Activated B cell treated with CpG ODN at 0.5 μM for 24 hours (primary cell): ENCODE measurements at places on chromosomes 7 and 10.
A peak's percentile ranks its signal among the peaks of the same experiment; 100 is the strongest.

- no peak for DNase-seq
These were observed 12.3 kb downstream of the UPP1 start for GRCh38 chr7:48101352-48101751.

- DNase-seq = no peak
These were observed 183.4 kb downstream of the PTPN20 start for GRCh38 chr10:47094636-47095035.

GRCh38 chr7:26328498-26329390, 37.1 kb downstream of the SNX10 start:
- no peak for DNase-seq

DNA sequence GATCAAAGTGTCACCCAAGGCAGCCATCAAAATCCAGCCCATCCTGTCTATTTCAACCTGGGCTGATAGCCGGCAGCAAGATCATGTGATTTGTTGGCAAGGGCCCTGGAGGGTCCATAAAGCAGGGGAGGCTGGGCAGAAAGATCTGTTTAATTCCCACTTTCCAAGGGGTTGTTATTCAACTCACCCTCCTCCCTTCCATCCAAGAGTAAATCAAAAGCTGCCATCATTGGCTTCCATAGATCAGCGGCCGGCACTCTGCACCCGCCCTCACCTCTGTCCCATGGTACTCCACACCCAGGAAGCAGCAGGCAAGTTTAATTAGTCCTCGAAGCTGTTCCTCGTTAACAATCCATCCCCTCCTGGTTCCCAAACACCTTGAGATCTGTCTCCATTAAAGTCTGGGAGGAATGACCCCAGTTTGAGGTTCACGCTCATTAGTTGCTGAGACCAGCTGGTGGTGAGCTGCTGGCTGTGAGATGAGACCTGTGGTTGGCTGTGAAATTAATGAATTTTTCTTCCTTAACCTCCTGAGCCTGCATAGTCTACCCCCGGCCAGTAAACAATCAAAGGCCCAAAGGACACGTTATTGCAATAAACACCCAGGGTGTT, 120.6 kb upstream of the CHST15 start:
- no peak for DNase-seq

DNA sequence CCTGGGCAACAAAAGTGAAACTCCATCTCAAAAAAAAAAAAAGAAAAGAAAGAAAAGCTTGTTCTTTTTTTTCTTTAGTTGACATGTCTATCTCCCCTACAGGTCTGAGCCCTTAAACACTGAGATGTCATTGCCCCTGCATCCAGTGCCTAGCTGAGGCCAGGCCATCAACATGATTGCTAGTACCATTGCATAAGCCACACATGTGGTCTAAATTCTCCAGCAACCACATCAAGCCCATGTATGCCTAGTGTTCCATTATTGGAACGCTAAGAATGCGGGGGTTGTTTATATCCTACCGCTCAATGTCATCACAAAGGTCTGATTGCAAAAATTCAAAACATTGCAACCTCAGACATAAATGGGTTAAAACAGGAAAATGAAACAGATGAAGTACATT, 62.7 kb downstream of the NPTX2 start:
- DNase-seq = no peak

DNA sequence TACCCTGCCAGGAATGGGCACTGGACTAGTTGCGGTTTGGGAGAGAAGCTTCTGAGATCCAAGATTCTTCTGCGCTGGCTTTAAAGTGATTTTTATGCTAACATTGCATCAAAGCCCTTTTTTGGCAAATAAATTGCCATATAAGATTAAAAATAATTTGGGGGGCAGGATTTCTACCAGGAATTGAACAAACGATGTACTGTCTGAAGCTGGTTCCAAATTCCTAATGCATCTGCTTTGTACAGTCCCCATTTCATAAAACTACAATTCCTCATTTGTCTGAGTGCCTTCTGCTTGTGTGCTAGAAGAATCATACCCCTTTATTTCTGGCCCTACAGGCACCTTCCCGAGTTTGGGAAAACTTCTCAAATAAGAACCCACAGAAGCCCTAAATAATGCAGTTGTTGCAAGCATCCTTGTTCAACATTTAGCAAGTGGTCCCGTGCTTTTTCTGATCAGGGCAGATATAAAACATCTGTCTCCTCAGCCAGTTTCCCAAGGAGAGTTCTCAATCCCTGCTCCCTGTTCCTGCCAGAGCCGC, 349.7 kb downstream of the PTEN start:
- DNase-seq = no peak

- no peak for DNase-seq
These were observed 104.1 kb upstream of the PCBD1 start for GRCh38 chr10:70992436-70992835.

DNA sequence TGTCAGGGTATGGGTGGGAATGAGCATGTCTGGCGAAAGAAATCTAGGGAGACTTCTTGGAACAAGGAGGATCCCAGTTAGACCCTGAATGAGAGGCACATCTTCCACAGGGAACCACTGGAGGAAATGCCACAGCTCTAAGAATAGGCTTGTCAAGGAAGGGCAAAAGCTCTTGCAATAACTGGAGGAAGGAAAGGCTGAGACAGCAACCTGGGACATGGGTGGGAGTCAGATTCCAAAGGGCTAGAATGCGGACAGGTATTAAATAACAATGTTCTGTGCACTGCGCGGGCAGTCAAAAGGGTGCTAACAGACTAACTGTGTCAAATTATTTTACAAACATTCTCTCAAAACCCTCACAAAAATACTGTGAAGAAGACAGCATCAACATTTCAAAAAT, 4.5 kb downstream of the NUDCD3 start:
- DNase-seq = no peak

DNA sequence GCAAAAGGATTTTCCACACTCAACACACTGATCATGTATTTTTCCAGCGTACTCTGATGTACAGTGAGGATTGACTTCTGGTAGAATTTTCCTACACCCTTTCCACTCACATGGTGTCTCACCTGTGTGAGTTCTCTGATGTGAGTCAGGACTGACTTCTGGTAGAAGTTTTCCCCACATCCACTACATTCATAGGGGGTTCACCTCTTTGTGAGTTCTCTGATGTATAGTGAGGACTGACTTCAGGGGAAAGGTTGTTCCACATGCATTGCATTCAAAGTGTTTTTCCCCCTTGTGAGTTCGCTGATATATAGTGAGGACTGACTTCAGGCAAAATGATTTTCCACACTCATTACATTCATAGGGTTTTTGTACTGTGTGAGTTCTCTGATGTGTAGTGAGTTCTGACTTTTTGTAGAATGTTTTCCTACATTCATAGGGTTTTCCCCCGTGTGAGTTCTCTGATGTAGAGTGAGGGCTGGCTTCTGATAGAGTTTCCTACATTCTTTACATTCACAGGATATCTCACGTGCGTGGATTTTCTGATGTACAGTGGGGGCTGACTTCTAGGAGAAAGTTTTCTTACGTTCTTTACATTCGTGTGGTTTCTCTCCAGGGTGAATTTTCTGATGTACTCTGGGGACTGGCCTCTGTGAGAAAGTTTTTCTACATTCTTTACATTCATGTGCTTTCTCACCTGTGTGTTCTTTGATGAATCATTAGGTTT, 146.5 kb downstream of the GLRX3 start:
- no peak for DNase-seq

GRCh38 chr7:19963695-19964094, 190.3 kb upstream of the TMEM196 start:
- no peak for DNase-seq

- no peak for DNase-seq
These were observed 69.0 kb upstream of the LRRC17 start for GRCh38 chr7:102843850-102844249.

- peak; percentile 12 for DNase-seq
These were observed 84.8 kb downstream of the FOXL3 start for GRCh38 chr7:374706-375311.

GRCh38 chr10:124917428-124918190, 24.3 kb upstream of the ZRANB1 start:
- DNase-seq = peak; percentile 34

- DNase-seq = no peak
These were observed 6.0 kb downstream of the TEX47 start for GRCh38 chr7:88789480-88790064.

GRCh38 chr10:19628767-19629560, 187.3 kb upstream of the PLXDC2 start:
- no peak for DNase-seq

GRCh38 chr10:23543691-23544380, 105.0 kb downstream of the OTUD1 start:
- DNase-seq = no peak
